ENCODE measurements at places on chromosomes 16 and 17.
A peak's percentile ranks its signal among the peaks of the same experiment; 100 is the strongest.

DNA sequence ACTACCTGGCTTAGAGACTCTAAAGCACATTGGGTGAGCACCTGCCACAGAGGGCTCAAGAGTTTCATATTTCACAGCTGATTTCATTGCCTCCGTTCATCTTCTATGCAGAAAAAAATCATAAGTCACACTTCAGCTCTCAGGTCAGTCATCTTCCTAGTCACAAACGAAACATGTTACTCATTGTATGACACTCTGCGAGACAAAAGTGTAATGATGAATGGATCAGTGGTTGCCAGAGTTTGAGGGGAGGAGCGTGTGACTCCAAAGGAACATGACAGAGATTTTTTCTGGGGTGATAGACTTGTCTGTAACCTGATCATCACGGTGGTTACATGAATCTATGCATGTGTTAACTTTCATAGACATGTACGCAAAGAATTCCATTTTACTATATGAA, 195.2 kb upstream of the CNTNAP4 start:
- no peak for DNase-seq

DNA sequence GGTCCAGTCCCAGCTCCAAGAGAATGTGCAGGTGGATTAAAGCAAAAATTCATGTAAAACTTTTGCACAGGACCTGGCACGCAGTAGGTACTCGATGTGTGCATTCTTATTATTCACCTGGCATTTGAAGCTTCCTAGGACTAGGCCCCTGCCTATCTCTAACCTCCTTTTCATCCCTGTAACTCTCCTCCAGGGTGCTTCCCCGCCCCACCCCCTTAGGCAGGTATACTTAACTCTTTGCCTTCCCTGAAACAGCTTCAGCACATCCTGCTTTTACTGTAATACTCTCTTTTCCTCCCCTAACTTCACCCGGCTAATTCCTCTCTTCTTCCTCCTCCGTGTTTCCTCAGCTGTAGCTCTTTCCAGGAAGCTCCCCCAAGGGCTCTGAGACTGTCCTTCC, 54.8 kb downstream of the CDK5R1 start:
- DNase-seq, result no peak

DNA sequence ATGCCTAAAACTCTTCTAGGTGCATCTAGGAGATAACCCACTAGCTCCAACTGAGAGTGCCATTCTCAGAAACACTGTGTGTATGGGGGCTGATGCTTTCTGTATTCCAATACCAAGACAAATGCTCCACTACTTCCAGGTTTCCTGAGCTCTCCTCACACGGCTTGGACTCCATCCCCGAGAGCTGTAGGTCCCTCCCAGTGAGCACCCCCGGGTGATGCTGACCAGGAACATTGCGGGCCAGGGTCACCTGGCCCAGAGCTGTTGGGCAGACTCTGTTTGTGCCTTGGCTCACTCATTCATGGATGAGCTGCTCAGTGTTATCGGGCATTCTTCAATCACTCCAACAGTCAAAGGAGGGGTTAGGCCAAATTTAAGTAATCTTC, 7.0 kb downstream of the CUEDC1 start:
- DNase-seq, result no peak

GRCh38 chr17:64399071-64399766, 8.6 kb upstream of the PECAM1 start:
- no peak for DNase-seq

GRCh38 chr16:56286809-56287208, 95.5 kb downstream of the GNAO1 start:
- DNase-seq, result no peak

DNA sequence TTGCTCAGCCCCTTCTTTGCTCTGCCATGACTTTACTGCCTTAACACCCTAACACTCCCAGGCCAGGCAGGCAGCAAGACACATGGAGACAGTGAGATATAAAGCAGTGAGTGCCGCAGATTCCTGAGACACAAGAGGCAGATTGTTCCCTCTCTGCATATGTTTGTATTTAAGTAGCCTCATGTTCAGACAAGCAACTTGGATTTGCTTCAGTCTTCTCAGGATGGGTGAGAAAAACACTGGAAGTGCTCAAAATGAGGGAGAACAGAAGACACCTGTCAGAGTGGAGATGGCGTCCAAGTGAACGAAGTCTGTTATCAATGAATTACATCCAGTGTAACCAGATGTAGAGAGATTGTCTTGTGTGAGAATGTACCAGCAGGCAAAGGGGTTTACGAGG, 86.8 kb downstream of the CES1 start:
- DNase-seq, result no peak

- DNase-seq, result peak; percentile 59
Observed at GRCh38 chr17:80981062-80981902, 10.4 kb upstream of the CHMP6 start.

DNA sequence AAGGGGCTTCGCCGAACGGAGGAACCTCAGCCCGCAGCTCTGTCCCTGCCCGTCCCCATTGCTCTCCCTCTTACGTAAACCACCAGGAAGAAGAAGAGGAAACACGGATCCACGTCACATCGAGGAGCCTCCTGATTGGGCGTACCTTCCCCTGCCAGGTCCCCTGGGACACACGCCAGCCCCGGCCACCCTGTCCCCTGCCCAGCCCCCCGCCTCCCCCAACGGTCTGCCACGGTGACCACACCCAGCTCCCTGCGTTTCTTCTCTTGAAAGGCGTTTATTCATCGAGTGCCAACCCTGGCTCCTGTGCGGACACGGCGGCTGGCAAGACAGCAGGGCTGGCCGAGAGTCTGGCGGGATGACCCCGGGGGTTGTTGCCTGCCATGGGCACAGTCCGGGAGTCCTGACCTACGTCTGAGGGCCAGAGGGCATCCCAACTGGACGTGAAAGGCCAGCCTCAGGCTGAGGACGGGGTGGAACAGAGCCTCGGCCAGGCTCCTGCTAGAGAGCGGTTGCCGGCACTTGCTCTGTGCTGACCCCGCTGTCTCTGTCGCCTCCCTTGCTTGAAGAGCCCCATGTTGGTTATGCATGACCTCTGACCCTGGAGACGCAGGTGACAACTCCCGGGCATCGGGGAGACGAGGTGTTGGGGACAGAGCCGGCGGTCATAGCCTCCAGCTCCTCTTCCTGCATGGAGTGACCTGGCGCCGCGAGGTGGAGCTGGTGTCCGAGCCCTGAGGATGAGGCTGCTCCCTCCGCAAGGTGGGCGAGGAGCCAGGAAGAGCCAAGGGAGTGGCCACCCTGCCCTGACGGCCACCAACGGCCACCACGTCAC, 40.5 kb upstream of the ACSF3 start:
- DNase-seq, result no peak

- DNase-seq, result no peak
Observed at GRCh38 chr17:43808076-43808475, 24.9 kb downstream of the MPP3 start.
